Stimulated activated CD8-positive, alpha-beta memory T cell treated with anti-CD3 and anti-CD28 coated beads, Interleukin-4, amount 100 ng/mL, for 1 hour (primary cell): ENCODE measurements at places on chromosomes 12 and 14.

DNA sequence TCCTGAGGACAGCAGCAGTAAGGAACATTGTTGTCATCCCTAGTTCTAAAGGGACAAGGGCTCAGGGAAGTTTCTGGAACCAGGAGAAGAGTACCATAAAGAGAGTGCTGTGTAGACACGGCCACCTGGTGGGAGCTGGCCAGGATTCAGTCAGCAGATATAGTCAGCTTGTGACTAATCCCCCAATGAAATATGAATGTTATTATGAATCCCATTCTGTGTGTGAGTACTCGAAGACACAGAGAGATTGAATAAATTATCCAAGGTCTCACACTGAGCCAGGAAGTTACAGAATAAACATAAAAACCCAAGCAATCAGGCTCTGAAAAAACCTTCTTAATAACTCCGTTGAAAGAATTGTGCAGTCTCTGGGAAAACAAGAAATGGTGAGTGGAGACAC is 1359.5 kb downstream of the AACS start:
- no peak for DNase-seq

- no peak for DNase-seq
Measured at GRCh38 chr12:107983756-107984472, 145.2 kb upstream of the WSCD2 start.

GRCh38 chr14:95380350-95381042 is 60.8 kb upstream of the CLMN start:
- DNase-seq: no peak

DNA sequence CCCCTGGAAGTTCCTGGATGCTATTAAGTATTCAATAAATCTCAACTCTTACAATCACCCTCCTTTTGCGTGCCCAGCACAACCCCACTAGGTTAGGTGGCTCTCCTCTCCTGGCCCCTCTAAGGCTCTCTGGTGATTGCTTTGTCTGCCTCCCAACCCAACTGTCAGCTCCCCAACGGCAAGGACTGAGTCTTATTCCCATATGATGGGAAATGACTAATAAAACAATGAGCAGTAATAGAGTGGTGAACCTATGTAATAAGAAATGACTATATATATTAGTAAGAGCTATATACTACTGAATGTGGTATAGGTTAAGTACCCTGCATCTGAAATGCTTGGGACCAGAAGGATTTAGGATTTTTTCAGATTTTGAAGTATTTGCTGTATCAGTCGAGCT is 8.1 kb downstream of the APPL2 start:
- DNase-seq: no peak

DNA sequence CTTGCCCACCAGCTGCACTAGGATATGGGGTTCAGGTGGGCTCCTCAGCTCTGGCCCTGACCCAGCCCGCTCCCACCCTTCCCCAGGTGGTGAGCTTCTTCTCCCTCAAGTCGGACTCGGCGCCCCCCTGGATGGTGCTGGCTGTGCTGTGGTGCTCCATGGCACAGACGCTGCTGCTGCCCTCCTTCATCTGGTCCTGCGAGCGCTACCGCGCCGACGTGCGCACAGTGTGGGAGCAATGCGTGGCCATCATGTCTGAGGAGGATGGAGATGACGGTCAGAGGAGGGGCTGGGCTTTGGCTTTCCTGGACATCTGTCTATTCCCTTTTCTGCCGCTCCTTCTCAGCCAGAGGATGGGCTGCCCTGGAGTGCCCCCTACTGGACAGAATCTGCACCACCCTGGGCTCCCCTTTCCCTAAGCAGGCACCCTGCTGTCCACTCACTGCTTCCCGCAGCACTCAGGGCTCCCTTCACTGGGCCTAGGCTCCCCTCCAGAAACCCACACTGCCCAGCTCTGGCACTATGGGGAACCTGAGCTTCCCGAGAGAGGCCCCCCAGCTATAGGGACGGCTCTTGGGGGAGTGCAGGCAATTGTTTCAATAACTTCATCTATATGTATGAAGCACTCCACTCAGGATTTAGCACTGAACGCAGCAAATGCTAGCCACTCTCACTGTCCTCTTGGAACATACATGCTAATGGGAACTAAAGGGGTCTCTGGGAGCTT is 2.6 kb upstream of the P3H3 start:
- peak; percentile 63 for DNase-seq

- DNase-seq: no peak
Measured at GRCh38 chr14:52596320-52596719, 43.7 kb downstream of the GPR137C start.

DNA sequence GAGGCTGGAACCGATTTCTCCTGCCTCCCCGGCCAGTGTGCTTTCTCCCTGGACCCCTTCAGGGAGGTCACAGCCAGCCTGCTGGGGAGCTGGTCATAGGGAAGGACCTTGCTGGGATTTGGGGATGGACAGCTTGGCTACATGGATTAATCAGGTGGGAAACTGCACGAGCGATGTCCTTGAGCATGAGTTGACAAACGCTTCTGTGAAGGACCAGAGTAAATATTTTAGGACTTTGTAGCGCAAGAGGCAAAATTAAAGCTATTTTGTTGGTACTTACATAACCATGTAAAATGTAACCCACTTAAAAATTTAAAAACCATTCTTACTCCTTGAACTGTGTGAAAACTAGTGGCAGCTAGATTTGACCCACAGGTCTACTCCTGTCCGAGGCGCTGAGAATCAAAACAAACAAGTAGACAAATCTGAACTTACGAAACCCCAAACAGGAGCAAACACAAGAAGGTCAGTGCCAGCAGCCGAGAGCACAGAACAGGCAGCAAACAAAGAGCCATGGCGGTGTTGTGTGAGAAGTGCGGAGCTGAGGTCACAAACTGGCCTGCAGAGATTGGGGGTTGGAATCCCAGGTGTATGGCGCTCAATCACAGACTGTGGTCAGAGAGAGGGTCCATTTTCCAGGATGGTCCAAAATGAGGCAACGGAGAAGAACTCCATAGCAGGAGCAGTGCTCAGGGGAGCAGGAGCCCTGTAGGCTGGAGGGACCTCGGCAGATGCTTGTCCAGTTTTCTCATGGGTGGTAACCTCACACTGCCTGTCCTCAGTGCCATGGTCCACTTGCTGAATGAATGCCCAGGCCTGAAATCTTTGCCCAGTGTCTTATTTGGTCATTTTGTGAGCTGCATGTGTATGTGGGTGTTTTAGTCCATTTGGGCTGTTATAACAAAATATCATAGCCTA is 79.2 kb upstream of the CLMN start:
- no peak for DNase-seq

GRCh38 chr12:2834581-2835491 is at the start of gene NRIP2:
NRIP2 (minus strand) TSS chr12:2835035; CDS start chr12:2834983, 52 bp downstream.
- no peak for DNase-seq

DNA sequence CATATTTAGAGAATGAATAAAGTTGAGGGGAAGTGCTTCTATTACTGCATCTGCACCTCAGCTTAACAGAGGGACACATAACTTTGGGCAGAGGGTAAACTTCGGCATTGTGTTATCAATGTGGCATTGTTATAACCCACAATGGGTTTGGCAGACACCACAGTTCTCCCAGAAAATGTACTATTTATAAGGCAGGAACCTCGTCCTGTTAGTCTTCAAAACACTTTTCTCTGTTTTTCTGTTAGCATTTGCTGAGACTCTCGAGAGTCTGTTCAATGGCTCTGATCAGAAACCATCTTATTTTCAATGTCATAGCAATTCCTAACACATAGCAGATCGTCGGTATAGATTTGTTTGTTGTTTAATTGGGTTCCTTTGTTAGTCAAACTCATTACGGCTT is 13.9 kb downstream of the PPP1R36 start:
- no peak for DNase-seq

DNA sequence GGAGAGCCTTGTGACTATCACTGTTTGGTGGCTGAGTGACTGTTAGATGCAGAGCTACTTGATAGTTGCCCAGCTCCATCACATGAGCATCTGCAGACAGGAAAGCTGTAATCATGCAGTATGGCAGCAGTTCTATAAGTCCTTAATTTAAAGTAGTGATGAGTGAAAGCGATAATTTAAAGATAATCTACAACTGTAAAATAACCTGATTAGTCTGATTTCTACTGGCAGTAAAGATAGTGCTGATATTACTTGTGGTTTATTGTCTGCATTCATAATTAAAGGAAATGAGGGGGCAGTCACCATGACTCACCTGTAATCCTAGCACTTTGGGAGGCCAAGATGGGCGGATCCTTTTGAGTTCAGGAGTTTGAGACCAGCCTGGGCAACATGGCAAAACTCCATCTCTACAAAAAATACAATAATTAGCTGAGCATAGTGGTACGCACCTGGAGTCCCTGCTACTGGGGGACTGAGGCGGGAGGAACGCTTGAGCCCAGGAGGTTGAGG is 41.2 kb upstream of the PLEKHD1 start:
- DNase-seq: no peak

- DNase-seq: no peak
Measured at GRCh38 chr12:112167718-112168525, 42.6 kb downstream of the TRAFD1 start.

DNA sequence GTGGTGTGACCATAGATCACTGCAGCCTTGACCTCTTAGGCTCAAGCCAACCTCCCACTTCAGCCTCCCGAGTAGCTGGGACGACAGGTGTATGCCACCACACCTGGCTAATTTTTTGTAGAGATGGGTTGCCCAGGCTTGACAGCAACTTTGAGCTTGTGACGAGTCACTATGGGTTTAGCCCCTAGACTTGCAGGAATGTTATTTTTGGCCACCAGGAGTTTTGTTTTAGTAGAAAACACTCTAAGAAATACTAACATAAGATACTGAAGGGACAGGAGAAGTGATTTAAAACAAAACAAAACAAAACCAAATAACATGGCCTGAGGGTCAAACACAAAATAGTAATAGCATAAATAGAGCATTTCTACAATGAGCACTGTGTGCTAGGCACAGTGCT is 26.4 kb downstream of the SETD3 start:
- no peak for DNase-seq
